ENCODE measurements at places on chromosomes 1 and 21. TPM values are rescaled to one million over a fixed set of nuclear protein-coding genes. Genes with fewer than 3 reads are reported as not detected.
A peak's percentile ranks its signal among the peaks of the same experiment; 100 is the strongest.

GRCh38 chr1:204915861-204916495, 45.3 kb downstream of the NFASC start:
- no peak for DNase-seq

- DNase-seq: no peak
Measured at GRCh38 chr1:60866226-60866900, 216.0 kb upstream of the NFIA start.

- no peak for DNase-seq
Measured at GRCh38 chr1:5827516-5827915, 164.7 kb downstream of the NPHP4 start.

- peak; percentile 76 for DNase-seq
Measured at GRCh38 chr1:244796719-244797406, 38.6 kb upstream of the COX20 start.

DNA sequence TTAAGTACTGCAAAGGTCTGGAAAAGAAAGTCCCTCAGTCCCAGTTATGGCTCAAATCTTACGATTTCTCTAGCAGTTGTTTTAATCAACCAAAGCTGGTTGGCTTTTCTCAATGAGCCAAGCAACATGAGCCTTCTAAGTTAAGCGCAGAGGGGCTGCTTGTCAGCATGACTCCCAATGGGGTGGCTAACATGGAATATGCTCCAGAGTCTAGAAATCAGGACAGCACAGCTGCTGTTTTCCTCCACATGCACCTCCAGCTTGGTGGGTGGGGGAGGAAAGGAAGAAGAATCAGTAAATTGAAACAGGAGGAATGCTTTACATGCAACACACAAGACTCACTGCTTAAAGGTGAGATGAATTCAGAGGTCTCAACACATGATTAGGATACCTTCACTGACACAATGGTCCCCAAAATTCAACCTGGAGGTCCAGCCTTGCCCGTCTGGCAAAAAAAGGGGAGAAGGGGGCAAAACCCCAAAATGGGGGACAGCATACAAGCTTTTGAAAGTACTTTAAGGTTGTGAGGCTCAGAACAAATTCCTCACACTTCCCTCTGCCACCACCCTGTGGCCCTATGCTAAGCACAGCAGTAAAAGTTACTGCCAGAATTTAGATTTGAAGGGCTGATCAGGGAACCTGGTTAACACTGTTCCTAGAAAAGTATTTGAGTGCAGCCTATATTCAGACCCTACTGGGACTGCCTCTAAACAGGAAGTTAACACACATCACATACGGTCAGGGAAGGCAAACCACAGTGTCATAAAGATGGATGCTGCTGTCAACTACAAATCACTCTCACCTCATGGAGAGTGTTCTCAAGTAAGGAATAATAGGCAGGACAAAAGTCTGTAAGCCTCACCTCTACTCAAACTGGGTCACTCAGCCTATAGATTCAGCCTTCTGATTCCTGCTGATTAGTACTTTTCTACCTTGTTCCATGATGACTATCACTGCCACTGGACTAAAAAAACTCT, 2.6 kb downstream of the GATAD2B start:
- DNase-seq: no peak

GRCh38 chr21:44454747-44455523, at the start of gene LRRC3:
Gene LRRC3 (plus strand): TSS chr21:44455510. CDS start chr21:44456645, 1,135 bp downstream.
- DNase-seq: peak; percentile 99

DNA sequence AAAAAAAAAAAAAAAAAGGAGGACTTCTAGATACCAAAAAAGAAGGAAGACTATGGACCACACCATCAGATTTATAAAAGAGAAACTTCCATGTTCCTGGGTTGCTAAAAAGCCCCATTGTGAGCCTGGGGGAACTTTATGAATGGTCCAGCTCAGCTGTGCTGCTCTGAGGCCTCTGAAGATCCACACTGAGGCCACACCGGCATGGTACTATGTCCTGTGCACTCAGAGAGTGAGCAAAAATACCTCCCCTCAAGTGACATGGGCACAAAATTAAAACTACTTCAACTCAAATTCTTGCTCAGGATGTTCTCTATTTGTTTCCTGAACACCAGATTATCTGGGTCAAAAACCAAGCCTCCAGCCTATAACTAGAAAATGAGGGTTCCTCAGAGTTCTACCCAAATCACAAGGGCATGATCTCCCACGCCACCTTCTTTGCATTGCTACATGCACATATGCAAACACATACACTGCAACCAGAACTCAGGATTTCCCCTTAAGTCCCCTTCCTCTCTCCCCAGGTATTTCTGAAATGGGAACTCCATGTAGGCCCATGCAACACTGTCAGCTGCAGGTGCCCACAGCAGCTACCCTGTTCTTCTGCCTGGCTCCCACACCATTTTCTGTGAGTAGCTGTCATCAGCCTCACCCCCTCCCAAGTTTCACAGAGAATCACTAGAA, 94.4 kb downstream of the SH3GLB1 start:
- no peak for DNase-seq

DNA sequence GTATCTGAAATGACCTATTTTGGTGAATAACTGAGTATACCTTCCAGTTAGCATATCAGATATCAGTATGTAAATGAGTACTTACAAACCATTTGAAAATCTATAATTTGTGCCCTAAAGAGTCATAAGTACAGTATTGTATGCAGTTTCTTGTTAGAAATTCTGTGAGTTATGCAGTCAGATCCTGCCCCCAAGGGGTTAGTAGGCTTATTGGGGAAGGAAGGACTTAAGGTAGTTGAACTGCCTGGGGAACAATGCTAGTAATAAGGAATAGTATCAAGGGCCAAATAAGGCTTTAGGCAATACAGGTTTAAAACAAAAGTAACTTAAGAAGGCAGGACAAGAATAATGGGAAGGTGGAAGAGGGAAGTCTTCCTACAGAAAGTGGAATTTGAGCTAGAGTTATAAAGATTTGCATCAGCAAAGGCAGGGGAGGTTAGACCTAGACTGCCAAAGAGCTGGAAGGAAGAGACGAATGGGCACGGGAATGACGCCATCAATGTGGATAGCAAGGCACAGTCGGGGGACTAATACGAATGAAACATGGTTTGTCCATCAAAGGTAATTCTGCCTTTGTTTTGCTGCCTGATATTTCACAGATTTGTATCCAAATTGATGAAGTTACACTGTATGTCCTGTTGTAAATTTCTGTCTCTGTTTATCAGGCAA, 182.9 kb upstream of the DPYD start:
- no peak for DNase-seq

DNA sequence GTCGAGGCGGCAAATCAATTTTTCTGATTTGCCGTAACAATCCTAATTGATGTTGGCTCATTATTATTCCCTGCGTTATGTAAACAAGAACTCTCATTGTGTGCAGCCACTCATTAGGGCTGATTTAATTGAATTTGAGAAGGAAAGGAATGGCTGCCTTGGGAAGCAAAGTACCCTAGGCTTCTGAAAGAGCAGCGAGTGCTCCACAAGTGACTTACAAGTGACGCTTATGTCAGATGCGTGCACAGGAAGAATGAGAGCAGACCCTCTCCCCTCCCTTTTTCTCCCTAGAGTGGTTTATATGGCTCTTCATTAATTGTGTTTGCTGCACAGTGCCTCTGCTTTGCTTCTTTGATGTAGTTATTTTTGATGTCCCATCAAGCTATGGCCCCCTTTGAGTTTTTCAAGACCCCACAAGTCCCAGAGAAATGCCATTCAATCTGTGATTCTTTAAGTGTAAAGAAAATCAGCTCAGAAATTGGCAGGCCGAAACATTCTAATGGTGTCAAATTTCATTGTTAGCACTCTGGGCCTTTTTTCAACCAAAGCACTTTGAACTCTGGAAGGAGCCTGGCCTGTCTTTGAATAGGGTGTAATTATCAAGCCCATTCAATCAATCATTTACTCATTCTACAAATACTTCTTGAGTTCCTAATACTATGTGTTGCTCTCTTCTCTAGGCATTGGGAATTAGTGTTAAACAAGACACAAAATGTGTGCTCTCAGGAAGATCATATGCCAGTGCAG, 86.8 kb upstream of the VAV3 start:
- peak; percentile 37 for DNase-seq

DNA sequence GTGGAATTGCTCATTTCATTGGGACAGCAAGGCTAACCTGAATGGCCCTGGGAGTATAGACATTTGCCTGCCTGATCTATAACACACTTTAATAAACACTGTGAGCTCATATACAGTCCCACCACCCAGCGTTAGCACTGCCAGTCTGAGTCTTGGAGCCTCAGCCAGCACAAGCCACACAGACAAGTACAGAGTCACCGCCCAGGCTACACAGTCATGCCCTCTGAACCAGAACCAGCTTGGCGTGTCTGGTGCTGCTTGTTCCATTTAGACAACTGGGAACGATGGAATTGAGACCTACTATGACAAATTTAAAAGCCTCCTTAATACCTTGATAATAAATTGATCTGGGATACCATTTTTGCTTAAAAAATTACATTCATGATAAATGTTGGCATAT, 31.6 kb downstream of the NID1 start:
- no peak for DNase-seq

- DNase-seq: no peak
Measured at GRCh38 chr1:172815740-172816139, 156.8 kb downstream of the FASLG start.

GRCh38 chr1:110878591-110878990, 5.6 kb downstream of the CD53 start:
- DNase-seq: no peak

- peak; percentile 57 for DNase-seq
Measured at GRCh38 chr1:64019818-64020217, 183.6 kb upstream of the UBE2U start.

- no peak for DNase-seq
Measured at GRCh38 chr1:205827623-205828022, 14.6 kb upstream of the SLC41A1 start.

- peak; percentile 20 for DNase-seq
Measured at GRCh38 chr1:38559446-38560165, 300.0 kb downstream of the RRAGC start.

DNA sequence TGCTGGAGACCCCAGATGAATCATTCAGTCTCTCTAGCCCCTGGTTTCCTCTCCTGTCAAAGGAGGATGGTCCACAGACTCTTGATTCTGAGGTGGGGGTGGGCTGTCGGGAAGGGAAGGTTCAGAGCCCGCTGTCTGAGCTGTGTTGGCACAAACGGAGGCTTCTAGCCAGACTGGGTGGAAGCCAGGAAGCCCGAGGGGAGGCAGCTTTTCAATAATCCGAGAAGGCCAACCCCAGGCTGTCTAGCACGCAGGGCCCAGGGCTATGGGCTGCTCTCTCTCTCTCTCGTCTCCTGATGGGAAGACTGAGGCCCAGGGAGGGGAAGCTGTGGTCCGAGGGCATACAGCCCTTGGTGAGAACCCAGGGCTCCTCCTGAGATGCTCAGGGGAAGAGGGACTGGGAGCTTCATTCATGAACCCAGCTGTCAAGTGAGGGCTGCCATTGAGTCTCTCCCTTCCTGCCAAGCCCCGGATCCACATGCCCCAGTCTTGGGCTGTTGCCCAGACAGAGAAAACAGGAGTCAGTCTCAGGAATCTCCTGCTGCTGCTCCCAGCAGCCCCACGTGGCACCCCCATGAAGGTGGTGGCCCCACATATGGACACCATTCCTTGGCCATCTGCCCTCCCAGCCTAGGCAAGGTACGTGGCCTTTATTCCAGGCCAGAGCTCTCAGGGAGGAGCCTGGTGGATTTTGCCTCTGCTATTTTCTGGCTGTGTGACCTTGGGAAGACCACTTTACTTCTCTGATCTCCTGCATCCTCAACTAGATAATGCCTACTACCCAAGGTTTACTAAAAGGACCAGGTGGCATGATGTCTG, 44.4 kb downstream of the RAP1GAP start:
- DNase-seq: no peak

DNA sequence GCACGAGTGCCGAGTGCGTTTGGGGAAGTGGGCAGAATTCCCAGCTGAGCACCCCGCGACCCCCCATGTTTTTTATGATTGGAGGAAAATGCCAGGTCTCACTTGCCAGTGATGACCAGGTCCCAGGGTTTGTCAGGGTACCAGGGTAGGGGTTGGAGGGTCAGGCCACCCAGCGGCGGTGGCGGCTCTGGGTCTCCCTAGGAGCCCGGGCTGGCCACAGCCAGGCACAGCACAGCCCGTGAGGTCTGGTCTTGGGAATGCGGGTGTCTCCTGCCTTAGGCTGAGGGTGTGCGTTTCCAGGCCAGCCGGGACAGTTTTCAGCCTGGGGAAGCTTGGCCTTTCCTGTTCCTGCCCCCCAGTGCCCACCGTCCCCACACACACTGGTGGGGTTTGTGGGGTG, 22.7 kb downstream of the PRKCZ start:
- DNase-seq: no peak

- peak; percentile 99 for DNase-seq
Measured at GRCh38 chr21:37366482-37367316, at the start of gene DYRK1A. Gene DYRK1A (plus strand): TSS chr21:37366773. CDS start chr21:37420375, 53,602 bp downstream.

- DNase-seq: no peak
Measured at GRCh38 chr1:180053594-180054567, 99.3 kb downstream of the CEP350 start.

DNA sequence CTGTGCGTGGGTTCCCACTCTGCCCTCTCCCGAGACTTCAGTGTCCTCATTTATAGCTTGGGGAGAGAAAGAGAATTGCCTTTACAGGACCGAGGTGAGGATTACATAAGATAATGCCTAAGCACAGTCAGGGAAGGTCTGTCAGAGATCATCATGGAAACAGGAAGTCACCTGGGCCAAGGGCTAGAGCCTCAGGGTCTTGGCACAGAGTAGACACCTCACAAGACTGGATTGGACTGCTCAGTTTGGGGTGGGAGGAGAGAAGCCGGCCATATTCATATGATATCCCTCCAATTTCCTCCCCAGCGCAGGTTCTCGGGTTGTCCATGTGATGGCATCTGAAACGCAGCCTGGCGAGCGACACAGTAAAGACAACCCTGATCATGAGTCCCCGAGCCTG, 3.8 kb downstream of the CNR2 start:
- DNase-seq: no peak

DNA sequence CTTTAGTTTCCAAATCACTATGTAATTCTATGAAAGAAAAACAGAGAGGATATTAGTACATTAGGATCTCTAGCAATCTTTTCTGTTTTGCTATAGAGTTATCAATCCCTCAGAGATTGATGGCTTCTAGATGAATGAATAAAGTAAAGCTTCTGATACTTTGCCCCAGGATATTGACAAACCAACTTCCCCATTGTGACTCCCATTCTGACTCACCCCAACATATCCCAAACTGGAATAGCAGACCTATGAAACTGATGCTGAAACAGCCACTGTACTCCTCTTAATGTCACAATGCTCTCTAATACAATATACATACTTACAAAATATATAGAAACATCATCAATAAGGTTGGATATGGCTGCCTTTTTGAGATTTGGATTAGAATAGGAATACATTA, 442.1 kb upstream of the NR5A2 start:
- no peak for DNase-seq

DNA sequence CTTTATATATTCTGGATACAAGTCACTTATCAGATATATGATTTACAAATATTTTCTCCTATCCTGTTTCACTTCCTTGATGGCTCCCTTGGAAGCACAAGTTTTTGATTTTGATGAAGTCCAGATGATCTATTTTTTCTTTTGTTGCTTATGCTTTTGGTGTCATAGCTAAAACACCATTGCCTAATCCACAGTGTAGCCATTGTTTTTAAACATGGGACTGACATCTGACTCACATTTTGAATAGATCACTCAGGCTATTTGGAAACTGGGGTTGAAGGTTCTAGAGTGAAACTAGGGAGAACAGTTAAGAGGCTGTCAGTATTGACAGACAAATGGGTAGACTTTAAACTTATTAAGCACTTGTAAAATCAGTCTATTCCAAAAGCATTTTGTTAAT, 16.6 kb downstream of the AK4 start:
- no peak for DNase-seq

The SPRR1B gene
- not detected for total RNA-seq

The CD1B gene
- not detected for total RNA-seq

The GLUL gene
- 846 TPM for total RNA-seq

The CFHR4 gene
- total RNA-seq: 3.4 TPM

The RPS6KC1 gene
- total RNA-seq: 25.6 TPM

The OLIG2 gene
- total RNA-seq: not detected

The PKP1 gene
- 0.20 TPM for total RNA-seq

The PLEKHG5 gene
- 11.6 TPM for total RNA-seq
